Right lung (tissue), 10 donors: ENCODE measurements at places on chromosomes 5 and 9. TPM values are rescaled to one million over a fixed set of nuclear protein-coding genes. Genes with fewer than 3 reads are reported as not detected.

- DNase-seq, result no peak
Measured at GRCh38 chr5:109981979-109982378, 292.3 kb downstream of the MAN2A1 start.

- no peak for DNase-seq
Measured at GRCh38 chr5:135375040-135375793, 23.8 kb downstream of the MACROH2A1 start.

- no peak for DNase-seq
Measured at GRCh38 chr9:123485216-123485615, 129.2 kb downstream of the CRB2 start.

- no peak for DNase-seq
Measured at GRCh38 chr9:18622186-18622836, 148.4 kb downstream of the ADAMTSL1 start.

GRCh38 chr5:122736086-122736845 is 38.6 kb upstream of the SNX2 start:
- no peak for DNase-seq

DNA sequence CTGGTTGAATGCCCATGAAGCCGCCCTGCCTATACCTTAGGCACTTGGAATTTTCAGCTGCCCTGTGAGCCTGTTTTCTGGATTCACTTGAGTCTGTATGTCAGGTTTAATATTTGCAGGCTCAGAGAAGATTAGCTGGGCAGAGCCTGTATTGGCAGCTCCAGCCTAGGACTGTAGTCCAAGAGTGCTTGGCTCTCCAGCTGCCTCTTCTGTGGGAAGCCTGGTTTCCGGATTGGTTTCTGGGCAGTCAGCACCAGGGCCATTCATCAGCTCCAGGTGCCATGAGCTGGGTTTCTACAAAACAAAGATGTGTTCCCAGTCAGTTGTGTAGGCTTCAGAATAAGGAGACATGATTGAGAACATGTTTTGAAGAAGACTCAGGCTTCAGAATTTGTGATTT is 90.1 kb downstream of the ARHGAP26 start:
- no peak for DNase-seq

DNA sequence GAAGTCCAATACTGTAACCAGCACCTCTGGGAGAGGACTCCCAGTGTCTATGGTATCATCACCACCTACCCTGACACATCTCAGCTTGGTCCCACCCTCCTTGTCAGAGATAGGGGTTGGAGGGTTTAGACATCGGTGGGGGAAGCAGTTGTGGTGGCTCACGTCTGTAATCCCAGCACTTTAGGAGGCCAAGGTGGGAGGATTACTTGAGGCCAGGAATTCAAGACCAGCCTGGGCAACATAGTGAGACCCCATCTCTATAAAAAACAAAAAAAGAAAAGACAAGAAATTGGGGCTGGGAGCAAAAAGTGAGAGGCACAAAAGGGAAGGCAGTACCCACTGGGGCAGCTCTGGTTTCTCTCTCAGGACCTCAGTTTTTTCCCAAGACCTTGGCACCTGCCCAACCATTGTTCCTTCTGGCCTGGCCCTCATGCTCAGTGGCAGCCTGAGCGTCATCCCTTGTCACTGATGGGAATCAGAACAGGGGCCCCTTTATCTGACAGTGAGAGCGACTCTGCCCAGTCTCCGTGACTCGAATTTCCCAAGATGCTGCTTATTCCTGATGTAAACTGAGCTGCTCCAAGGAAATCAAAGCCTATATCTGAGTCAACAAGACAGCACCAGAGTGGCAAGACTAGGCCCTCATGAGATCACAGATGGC is 80.5 kb upstream of the HSPA9 start:
- no peak for DNase-seq

- no peak for DNase-seq
Measured at GRCh38 chr5:163563112-163563511, 57.7 kb downstream of the MAT2B start.

DNA sequence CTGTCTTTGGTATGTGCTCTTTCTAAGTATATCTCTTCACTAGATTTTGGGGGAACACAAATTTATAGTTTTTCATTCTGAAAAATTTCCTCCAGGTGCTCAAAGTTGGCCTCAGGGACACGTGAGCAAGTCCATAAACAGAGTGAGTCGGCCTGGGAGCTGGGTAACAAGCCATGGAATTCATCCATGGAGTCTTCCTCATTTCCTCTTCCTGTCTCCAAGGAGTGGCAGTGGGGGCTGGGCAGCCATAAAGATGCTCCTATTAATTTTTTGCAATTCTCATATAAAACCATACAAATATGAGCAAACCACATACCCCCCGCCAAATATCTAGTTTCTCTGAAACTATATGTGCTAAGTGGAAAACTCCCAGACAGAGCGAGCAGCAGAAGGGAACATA is 136.6 kb upstream of the OTULINL start:
- DNase-seq, result no peak

- DNase-seq, result no peak
Measured at GRCh38 chr5:88778736-88779135, 104.2 kb downstream of the MEF2C start.

DNA sequence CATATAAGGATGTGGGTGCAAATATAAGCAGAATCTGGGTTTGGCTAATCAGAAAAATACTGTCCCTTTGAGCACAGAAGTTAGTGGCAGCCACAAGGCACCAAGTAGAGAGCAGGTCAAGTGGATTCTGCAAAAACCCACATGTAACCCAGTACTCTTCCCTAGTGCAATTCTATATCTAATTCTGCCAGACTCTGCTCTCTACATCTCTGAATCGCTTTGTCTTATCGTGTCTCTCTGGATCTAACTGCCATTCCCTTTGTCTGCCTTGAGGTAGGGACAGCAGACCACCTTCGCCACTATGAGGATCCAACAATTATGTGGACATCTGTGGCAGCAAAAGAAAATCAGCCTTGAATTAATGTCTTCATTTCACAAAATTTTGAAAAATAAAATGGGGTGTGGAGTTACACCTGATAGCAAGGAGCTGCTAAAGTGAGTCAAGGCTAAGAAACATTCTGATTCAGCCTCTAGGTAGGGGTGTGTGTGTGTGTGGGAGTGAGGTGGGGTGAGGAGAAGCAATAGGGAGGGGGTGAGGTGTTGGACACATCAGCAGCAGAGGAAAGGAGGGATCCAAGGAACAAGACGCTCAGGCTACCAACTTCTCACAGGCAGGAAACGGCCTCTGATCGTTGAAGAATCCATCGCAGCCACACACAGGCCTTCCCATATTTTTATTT is 33.7 kb upstream of the ZNF366 start:
- no peak for DNase-seq

DNA sequence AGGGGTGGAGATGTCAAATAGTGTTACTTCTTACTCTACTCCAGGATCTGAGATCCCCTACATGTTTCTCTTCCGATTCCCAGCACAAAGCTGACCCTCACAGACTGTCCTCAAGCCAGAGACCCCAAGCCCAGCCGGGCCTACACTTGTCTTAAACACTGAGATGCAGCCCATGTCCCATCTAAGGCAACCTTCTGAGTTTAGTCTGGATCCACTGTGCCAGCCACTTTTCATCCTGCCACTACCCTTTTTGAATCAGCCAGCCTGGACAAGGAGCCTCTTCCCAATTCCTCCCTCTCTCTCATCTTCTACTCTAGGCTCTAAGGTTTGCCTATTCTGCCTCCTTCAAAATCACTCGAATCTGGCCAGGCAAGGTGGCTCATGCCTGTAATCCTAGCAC is 6.2 kb upstream of the MYORG start:
- DNase-seq, result no peak

Gene BTNL3
- polyA plus RNA-seq, result 0.10 TPM
